ENCODE measurements at places on chromosomes 13 and 19.

DNA sequence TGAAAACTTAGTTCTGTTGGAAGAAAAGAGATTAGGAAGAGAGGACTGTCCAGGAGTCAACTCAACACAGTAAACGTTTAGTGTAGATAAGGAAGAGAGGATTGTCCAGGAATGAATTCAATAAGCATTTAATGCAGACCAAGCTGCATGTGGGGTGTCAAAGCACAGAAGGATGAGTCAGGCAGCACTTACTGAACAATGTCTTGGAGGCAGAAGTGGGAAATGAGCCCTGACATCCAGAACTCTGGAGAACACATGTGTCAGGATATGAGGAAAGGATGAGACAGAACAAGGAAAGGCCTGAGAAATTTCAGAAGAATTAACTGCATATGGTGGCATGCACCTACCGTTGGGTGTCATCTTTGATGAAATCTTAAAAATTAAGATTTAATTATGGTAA is 429.2 kb upstream of the HTR2A start:
- DNase-seq = no peak

DNA sequence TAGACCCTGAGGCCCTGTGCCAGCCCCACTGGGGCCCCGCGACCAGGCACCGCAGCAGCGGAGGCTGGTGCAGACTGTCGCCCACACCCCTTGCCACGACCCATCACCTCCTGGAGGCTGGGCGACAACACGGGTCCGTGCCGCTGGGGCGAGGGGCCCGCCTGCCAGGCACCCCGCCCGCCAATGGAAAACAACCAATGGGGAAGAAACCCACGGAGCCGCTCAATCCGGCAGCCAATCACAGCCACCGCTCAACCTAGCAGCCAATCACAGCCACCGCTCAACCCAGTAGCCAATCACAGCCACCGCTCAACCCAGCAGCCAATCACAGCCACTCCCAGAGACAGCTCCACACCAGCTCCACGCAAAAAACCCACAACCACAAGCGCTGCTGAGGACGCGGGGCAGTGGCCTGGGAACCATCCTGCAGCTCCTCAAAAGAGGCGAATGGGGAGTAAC is 29.7 kb downstream of the GPX4 start:
- DNase-seq = no peak

- peak; percentile 95 for DNase-seq
These were observed 9.7 kb upstream of the ILF3 start for GRCh38 chr19:10644260-10645007.

- no peak for DNase-seq
These were observed 203.9 kb downstream of the SHISA2 start for GRCh38 chr13:25847635-25848626.

DNA sequence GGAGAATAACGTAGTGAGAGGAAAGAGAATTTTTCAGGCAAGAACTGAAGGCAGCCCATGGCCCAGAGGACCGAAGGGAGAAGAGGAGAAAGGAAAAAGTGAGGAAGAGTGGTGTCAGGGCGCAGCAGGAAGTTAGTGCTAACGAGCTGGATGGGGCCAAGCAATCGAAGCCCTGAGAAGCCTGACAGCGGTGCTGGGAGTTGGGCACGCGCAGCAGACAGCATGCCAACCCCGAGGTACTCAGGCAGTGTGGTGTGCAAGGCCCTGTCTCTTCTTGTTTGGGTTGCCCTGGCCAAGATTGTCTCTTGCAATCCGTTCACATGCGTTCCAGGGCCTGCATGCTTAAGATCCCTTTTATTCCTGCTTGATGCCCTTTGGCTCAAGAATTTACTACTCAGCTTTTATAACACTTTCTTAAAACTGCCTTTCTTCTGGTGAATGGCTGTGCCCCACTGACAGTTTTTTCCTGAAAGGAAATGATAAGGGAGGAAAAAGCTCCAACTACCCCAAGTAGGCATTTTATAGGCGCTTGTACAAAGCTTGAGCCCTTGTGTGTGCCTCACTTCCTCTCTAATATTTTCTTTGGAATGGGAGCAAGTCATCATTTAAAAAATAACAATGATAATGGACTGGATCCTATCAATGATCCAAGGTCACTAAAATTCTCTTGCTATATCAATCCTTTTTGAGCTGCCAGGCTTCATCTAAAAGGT is 115.4 kb downstream of the FLT1 start:
- no peak for DNase-seq

GRCh38 chr19:30064771-30065494 is 122.9 kb downstream of the URI1 start:
- DNase-seq = peak; percentile 81

GRCh38 chr13:98450026-98450425 is 126.9 kb downstream of the STK24 start:
- no peak for DNase-seq

DNA sequence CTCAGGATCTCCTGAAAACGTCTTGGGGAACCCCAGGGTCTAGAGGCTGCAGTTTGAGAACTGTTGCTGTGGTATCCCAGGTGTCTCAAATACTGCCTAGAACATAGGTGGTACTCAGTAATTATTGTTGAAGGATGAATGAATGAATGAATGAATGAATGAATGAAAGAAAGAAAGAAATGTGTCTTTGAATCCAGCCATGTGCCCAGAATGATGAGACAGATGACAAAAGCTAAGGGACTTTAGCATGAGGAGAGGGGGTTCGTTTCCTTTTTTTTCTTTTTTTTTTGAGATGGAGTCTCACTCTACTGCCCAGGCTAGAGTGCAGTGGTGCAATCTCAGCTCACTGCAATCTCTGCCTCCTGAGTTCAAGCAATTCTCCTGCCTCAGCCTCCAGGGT is 7.8 kb downstream of the LSR start:
- no peak for DNase-seq

DNA sequence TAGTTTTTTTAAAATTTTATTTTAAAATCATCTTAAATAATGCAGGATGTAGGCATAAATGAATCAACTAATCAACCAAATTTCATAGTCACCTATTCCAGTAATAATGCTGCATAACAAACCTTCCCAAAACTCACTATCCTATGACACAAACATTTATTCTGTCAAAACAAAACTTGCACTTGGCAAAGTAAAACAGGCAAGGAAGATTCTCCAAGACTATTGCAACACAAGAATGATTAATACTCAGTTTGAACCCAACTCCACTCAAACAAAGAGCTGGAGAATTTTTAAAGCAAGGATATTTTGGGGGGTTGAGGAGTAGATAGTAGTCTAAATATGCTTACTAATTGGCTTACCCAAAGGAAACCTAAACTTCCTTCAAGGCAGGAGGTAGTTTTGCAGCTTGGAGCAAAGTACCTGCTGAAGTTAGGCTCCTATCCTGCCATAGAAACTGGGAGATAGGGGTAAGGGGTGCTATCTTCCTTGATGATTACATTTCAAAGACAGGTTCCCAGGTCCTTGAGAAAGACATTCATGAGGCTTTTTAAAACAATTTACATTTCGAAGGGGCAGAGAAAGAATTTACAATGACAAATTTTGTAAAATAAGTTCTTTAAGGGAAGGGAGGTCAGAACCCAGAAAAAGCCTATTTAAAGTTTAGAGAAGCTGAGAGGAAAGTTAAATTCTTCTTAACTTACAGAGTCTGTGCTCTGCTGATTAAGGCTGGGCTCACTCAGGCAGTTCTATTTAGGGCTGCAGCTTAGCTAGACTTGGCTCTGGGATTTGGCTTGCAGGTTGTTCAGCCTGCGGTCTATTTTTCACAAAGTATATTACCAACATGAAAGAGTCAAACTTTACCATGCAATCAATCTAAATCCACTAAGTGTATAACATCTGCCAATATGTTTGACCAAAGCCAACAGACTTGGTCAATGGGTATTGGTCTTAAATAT is 549.0 kb downstream of the KCTD12 start:
- no peak for DNase-seq

GRCh38 chr13:54486421-54487166 is 1458.0 kb downstream of the OLFM4 start:
- DNase-seq = no peak

DNA sequence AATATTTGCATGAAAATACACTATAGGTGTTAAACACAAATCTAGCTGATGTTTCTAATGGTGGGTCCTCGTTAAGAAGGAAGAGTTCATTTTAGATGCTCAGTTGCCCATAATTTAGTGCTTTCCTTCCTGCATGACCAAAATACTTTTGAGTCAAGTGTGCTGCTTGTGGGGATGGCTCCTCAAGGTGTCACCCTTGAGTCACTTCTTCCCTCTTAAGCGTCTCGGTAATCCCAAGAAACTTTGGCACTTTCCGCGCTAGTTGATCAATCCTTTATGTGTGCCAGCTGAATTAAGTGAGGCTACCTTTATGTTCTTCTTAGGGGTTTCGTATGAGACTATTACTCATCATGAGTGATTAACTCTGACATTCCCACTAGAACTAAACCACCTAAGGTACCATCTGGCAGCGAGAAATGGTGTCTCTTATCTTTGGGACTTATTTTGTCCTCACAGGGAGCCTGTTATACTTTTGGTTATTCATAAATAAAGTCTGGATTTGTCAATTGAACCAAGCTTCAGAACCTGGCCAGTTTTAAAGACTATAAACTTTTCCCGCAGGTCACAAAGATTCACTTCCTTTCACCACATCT is 106.8 kb downstream of the NHLRC3 start:
- no peak for DNase-seq

DNA sequence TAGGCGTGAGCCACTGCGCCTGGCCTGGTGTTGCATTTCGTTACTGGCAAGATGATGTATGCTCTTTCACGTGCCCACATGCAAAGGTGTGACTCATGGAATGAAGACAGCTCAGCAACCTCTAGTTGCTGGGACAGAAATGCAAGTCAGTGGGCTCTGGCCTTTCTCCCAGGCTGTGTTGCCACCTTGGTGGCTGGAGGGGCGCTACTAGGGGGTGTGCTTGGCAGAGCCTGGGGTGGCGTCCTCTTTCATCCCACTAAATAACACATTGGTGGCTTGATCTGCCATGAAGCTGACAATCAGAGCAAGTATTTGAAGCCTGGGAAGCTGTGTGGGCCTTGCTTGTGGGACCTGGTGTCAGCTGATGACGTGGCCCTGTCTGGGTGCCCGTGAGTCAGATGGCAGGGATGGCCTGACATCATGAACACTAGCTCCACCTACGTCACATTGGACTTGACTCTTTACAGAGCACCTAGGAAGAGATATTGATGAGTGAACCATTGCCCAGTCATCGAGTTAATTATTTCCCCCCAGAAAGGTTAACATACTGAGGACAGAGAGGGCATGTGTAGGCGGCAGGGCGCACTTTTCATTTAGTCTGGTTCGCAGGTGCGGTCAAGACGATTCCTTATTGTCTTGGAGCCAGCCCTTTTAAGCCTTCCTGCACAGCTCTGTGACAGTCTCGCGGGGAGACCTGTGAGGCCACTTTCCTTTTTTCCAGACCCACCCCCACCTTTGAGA is 154.2 kb downstream of the TM9SF2 start:
- peak; percentile 65 for DNase-seq

DNA sequence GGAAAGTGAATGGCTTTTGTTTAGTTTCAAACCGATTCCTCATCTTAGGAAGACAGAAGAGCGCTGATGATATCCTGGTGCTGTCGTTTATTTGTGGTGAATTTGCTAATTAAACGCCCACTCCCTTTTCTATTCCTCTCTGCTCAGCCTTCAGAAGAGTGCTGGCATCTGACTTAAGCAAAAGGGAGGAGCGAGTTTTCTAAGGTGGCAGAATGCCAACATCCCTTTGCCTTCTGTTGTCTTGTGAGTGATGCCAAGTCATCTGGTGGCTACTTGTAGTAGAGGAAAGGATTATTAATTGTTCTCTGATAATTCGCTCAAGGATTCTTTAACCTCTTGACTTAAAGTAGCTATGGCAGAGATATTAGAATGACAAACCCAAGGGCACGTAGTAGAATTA is 68.1 kb downstream of the ERCC5 start:
- no peak for DNase-seq

DNA sequence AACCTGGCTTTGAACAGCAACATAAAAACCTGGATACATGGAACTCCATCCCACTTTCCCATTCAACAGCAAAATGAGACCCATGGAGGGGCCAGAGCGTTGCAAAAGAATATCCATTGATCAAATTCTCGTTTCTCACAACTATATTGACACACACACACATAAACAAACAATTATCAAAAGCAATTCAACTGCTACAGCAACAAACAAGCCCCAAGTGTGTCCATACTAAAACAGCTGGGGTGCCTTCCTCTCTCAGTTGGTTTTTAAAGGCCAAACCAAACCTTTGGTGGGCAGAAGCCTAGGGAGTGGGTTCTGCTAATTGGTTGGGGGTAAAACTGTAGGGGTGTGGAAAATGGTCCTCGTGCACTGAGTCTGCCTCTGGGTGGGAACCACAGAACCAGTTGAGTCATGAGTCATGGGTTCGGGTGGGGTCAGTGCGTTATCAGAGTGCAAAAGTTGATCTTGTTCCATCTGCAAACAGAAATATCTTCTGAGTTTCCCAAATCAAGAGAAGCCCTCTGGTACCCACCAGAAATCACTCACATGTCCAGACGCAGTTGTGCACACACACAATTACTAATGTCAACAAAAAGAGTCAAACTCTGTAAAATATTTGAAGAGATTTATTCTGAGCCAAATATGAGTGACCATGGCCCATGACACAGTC is 18.5 kb downstream of the GPR42 start:
- DNase-seq = peak; percentile 19

DNA sequence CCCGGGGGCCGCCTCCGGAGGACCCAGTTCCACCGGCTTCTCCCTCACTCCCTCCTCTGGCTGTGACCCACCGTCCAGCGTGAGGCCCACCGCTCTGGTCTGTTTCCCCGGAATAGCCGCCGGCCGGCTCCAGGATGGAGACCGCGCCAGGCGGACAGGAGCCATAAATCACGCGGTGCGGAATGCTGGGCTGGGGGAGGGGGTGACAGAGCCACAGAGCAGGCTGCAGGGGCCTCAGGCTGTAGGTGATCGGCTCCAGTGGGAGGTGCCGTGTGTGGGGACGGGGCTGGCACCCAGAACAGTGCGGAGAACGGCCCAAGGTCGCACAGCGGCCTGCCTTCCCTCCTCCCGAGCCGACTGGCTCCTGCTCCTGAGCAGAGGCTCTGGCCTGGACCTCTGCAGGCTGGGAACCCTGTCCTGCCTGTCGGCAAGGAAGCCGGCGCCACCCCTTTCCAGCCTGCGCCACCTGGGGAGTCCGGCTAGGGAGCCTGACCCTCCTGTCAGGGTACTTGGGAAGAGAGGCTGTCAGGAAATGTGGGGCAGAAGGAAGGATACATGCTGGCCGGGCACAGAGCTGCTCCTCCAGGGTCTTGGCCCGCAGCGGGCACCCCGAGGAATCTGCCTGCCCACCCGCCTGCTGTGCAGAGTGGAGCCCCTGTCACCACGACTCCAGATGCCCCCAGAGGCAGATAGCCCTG is 8.3 kb downstream of the PIAS4 start:
- no peak for DNase-seq

- DNase-seq = no peak
These were observed 505.1 kb downstream of the IRS2 start for GRCh38 chr13:109281017-109281902.

- peak; percentile 62 for DNase-seq
These were observed 11.6 kb upstream of the ZNF536 start for GRCh38 chr19:30360376-30361106.

- no peak for DNase-seq
These were observed 71.4 kb downstream of the ALOX5AP start for GRCh38 chr13:30806784-30807183.

GRCh38 chr13:47251771-47252170 is 354.9 kb upstream of the HTR2A start:
- DNase-seq = no peak
